Amniotic epithelial cell (primary cell): ENCODE measurements at places on chromosomes 4 and X.

DNA sequence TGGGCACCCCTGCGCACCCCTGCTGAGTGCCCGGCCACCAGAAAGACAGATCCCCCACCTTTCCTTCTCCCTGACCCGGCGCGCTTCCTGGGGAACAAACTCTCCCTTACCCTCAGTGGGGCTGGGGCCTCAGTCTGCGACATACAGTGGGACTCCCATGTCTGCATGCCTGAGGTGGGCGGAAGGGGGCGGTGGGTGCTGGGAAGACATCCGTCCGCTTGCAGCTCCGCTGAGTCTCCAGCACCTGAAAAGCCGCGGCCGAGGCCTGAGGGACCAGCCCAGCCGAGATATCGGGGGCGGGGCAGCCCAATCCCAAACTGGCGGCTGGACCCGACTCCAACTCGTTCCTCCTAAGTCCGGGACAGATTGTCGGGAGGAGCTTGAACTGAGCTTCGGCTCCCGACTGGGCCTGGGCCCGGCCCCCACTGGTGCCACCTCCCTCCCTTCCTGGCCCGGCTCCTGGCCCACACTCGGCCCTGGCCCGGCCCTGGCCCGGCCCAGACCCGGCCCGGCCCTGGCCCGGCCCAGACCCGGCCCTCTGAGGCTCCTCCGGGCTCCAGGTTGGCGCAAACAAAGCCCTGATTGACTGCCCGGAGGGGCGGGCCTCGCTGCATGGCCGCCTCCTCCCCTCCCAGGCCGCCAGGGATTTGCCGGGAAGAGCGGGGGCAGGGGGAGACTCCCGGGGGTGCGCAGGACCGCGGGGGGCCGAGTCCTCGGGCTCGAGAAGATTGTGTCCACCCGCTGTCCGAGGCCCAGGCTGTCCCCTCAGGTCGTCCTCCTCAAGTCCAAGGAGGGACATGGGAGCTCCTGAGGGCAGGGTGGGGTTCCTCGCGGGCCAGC lies 877 bp upstream of the SLC16A2 start:
- peak; percentile 27 for DNase-seq

DNA sequence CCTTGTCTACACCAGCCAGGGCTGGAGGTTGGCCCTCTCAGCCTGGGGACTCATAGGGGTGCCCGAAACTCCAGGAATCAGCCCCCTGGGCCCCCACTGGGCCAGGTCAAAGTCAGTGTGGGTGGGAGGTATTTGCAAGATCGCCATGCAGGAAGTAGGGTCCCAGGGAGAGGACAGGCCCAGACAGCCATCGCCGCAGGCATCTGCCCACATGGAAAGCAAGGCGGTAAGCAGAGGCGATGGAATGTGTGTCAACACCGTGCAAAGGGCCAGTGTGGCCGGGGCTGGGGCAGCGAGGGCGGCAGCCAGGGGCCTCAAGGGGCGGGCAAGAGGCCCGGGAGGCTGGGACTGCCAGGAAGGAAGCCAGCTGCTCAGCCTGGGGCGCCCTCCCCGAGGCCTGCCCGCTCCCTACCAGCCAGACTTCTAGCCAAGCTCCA lies 19.3 kb upstream of the DUSP9 start:
- DNase-seq: no peak

DNA sequence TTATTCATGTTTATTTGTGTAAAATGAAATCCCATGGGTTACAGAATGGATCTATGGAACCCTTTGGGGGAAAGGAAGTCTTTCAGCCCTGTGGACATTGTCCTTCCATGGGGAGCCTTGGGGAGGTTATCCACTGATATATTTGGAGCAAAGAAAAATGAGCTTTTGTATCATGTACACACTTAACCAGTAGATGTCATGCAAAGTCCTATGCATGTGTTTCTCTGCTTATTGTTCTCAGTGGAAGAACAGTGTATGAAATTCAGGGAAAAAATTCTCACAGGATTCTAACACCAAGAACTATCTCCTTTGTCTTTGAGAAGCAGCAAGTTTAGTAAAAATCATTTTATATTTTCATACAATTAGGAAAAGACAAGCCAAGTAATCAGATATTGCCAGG lies 105.3 kb downstream of the DTHD1 start:
- DNase-seq: no peak

DNA sequence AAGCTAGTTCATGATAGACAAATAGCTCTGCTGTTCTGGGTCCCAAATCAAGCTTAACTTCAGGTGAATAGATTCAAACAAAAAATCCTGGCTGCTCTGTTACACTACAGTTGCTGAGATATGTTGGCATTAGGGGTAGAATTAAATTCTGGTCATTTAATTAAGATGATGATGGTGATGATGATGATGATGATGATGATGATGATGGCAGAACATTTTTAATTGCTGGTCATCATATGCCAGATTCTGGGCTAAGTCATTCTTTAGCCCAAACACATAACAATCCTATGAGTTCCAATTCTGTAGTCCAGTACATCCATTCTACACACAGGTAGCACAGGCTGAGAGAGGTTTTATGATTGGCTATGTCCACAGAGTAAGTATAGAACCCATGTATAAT lies 741.5 kb downstream of the STIM2 start:
- DNase-seq: no peak

DNA sequence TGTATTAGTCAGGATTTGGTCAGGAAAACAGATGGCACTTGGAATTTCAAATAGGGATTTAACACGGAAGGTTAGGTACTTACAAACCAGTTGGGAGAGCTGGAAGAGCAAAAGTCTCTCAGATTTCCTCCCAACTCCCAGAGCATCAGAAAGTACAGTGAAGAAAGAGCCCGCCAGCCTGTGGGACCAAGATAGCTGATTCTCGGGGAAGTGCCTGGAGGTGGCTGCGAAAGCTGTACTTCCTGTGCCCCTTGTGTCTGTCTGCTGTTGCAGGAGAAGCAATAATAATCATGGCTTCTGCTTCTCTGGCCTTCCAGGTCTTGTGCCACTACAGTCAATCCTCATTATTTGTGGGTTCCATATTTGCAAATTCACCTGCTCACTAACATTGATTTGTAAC lies 221.0 kb upstream of the BCOR start:
- no peak for DNase-seq

GRCh38 chr4:158778712-158779111 lies 9.9 kb downstream of the FNIP2 start:
- peak; percentile 66 for DNase-seq

- DNase-seq: no peak
Measured at GRCh38 chr4:104507112-104507511, 12.4 kb upstream of the CXXC4 start.
